Esophagus squamous epithelium (tissue), 5 donors: ENCODE measurements at places on chromosomes 6 and 20.

- DNase-seq = no peak
Measured at GRCh38 chr6:8181951-8182845, 79.8 kb upstream of the EEF1E1 start.

DNA sequence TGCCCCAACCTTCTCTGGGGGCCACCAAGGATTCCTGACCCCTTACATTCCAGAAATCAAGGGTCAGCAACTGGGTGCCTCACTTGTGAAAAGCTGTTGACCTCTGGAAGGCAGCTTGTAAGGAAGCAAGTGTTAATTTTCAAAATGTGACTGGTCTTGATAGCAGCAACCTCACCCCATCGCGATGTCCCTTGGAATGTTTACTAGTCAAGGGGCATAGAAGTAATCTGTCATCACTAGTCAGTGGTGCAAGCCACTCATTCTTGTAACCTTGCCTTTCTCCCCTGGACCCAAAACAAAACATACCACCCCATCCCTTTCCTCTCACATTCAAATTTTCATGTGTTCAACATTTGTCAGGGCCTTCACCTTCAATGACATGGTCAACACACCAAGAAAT is 30.5 kb downstream of the TBX18 start:
- no peak for DNase-seq

GRCh38 chr20:17497821-17498580 is 33.2 kb downstream of the BFSP1 start:
- no peak for DNase-seq

GRCh38 chr6:13186861-13187260 is 141.5 kb downstream of the TBC1D7 start:
- DNase-seq = no peak

- DNase-seq = no peak
Measured at GRCh38 chr6:82602776-82603175, 239.2 kb downstream of the TPBG start.

DNA sequence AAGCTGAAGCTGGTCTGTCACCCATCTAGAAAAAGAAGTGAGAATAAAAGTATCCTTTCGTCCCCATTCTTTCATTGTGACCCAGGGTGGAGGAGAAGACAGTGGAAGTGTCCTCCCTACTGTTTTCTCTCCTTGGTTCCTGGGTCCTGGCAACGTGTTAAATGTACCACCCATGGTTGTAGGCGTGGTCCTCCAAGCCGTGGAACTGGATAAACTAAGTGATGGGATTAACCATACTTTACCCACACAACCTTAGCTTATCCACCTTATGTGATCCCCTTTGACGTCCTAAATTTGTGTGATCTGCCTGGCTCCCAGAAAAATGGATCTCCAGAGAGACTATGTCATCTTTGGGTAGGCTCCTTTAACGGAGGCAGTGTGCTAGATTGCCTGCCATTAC is 47.4 kb downstream of the HLA-DPB1 start:
- DNase-seq = no peak

GRCh38 chr6:84508334-84508733 is 256.1 kb downstream of the TBX18 start:
- DNase-seq = no peak

GRCh38 chr6:23499549-23499948 is 626.5 kb upstream of the NRSN1 start:
- no peak for DNase-seq

DNA sequence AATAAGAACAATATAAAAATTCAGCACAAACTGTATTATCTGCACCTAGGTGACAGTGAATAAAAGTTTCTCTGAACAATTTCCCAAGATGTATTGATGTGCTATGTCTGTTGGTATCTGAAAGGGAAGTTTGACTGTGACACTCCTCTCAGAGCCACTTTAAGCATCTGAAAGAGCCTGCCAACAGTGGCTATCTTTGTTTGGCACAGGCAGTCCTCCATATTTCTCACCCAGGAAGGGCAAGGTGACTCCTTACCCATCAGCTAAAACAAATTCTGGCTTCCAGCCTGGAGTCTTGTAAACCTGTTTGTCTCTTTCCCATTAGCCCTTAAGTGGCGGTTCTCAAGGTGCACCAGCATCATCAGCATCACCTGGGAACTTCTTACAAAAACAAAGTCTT is 122.4 kb upstream of the VGLL2 start:
- DNase-seq = no peak

DNA sequence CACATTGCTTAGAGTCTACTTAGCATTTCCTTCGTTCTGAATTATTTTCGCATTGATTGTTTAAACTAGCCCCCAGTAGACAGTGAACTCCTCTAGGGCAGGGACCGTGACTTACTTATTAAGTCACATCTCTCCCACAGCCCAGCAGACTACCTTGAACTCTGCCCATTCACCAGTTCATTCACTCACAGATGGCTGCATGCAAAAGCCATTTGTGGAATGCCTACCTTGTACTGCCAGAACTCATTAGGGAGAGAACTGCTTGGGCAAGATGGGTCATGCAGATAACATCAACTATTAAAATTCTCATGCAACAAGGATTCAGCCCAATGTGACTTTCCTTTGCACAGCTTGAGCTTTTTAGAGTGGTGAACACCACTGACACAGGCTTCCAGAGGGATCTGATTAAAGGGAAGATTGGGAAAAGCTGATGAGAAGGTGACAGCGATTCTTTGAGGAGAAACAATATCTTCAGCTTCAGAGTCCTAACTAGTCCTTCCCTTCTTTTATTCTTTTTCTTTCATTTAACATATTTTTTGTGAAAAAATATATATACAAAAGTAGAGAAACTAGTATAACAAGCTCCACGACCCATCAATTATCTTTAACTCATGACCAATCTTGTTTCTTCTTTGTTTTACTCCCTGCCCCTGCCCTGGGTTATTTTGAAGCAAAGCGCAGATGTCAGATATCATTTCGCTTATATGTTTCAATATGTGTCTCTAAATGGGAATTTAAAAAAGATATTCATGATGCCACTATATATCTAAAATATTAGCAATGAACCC is 273.9 kb downstream of the CDC5L start:
- DNase-seq = no peak

- no peak for DNase-seq
Measured at GRCh38 chr20:58014628-58015315, 213.7 kb downstream of the ANKRD60 start.

DNA sequence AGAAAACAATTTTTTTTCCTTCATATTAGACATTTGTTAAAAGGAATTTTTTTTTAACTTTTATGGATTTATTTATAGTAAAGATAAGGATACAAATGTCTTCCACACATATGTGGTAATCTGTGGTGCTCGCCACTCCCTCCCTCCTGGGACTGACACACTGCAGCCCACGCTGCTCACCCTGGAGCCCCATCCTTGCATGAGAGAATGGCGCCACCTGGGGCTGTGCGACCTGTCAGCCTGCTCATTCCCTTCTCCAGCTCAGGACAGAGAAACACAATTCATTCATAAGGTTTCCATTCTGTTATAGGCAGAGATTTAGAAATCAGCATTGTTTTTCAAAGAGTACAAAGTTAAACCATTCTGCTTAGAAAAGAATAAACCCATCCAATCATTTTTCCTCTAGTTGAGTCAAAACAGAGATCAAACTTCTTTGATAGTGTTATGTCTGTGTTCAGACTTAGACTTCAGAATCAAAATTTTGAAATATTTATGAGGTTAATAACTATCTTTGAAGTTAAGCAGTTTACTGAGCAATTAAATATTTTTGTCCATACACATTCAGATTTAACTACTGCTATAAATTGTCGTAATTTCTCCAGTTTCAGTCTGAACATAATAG is 42.8 kb upstream of the DYNLRB1 start:
- DNase-seq = no peak

DNA sequence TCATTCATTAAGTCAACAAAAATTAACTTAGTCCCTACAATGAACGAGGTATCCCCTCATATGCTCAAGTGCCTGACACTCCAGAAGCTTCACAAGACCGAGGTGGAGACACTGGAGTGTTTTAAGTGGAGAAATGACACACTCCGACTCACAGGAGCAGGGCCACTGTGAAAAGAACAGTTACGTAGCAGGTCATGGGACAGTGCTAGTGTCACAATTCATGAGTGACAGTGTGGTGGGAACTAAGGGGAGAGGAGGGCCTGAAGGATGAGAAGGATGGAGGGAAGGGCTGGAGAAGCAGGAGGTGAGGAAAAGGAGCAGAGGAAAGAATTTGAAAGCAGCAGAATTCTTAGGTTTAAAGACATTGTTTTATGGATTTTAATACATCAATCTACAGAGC is 1.3 kb upstream of the HLA-A start:
- DNase-seq = no peak

DNA sequence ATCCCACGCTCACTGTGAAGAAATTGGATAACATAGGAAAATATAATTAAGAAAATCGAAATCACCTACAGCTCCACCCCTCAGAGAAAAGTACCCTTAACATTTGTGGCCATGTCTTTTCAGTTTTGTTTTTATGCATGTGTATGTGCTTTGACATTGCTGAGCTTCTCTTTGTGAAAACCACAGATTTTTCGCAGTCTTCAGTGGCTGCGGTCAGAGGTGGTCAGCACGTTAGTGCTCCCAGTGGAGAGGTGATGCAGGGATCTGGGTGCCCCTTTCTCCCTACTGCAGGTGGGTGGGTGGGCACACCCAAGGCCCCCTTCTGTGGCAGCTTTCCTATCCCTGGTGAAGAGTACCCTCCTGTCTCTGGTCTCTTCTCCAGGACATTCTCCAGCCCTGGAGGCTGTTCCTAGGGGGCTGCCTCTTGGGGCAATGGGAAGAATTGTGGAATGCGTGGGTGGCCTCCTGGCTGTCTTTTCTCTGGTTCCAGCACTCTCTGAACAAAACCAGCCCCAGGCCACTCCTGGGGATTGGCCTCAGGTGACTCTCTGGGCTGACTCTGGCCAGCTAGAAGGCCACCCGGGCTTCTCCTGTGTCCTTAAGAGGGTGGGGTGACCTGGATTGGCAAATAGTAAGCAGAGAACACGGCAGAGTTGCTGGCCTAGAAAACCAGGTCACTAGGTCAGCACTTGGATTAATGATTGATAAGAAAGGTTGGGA is 49.8 kb upstream of the FANCE start:
- no peak for DNase-seq

GRCh38 chr20:11366660-11367059 is 551.0 kb upstream of the BTBD3 start:
- DNase-seq = no peak

GRCh38 chr6:22657352-22657980 is 88.1 kb downstream of the HDGFL1 start:
- no peak for DNase-seq

DNA sequence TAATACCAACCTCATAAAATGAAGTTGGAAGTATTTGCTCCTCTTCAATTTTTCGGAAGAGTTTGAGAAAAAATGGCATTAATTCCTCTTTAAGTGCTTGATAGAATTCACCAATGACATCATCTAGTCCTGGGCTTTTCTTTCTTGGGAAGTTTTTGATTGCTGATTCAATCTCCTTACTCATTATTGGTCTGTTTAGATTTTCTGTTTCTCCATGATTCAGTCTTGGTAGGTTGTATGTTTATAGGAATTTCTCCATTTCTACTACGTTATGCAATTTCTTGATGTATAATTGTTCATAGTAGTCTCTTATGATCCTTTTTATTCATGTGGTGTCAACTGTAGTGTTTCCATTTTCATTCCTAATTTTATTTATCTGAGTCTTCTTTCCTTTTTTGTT is 176.9 kb upstream of the PRND start:
- no peak for DNase-seq
